ENCODE measurements at places on chromosomes 16 and 17.
A peak's percentile ranks its signal among the peaks of the same experiment; 100 is the strongest.

- peak; percentile 42 for DNase-seq
Measured at GRCh38 chr17:81867170-81867990, 3.8 kb downstream of the ARHGDIA start.

DNA sequence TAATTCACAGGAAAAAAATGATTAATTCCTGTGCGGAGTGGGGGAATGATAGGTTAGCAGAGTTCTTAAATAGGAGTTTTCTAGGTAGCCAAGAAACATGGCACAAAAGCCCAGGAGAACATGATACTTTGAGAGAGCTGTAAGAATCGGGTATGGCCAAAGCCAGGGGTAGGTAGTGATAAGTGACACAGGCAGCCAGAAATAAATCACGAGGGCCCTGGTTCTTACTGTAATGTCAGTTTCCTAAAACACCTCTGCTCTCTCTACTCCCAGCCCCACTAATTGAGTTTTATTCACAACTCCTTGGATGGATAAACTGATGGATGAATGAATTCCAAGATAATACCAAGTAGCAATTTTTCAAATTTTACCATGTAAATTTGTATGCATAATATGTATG, 54.1 kb downstream of the VAT1L start:
- no peak for DNase-seq

DNA sequence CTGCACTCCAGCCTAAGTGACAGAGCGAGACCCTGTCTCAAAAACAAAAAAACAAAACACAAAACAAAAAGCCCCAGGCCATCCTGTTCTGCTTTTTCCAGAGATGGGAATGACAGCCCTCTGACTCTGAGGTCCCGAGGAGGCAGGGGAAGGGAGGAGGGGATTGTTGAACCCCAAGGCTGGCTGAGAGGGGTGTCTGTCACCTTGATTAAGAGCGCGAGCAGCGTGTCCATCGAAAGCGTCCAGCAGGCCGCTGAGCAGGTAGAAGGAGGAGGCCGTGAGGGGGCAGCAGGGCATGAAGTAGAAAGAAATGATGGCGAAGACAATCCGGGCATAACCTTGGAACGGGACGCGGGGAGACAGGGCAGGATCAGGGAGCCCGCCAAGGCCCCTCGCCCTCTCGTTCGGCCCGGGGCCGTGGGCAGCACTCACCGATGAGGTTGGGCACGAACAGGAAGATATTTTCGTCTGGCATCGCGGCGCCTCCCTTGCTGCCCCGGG, 593 bp downstream of the CDIPT start:
- DNase-seq, result no peak

GRCh38 chr16:84768061-84768807, 51.6 kb upstream of the CRISPLD2 start:
- DNase-seq, result no peak

DNA sequence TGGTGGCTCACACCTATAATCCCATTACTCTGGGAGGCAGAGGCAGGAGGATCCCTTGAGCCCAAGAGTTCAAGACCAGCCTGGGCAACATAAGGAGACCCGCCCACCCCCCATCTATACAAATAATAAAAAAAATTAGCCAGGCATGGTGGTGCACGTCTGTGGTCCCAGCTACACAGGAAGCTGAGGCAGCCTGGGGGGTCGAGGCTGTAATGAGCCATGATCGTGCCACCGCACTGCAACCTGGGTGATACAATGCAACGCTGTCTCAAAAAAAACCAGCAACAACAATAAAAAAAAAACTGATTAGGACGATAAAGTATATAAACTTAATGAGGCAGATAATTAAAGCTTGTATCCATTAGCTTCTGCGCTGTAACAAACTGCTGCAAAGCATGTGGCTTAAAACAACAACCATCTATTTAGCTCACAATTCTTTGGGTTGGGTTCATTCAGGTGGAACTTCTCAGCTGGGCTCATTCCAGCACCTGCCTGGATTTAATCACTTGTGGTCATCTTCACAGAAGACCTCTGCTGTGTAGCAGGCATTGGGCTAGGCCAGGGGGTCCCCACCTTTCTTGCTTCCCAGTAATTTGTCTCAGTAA, 45.8 kb downstream of the LCMT1 start:
- DNase-seq, result no peak

DNA sequence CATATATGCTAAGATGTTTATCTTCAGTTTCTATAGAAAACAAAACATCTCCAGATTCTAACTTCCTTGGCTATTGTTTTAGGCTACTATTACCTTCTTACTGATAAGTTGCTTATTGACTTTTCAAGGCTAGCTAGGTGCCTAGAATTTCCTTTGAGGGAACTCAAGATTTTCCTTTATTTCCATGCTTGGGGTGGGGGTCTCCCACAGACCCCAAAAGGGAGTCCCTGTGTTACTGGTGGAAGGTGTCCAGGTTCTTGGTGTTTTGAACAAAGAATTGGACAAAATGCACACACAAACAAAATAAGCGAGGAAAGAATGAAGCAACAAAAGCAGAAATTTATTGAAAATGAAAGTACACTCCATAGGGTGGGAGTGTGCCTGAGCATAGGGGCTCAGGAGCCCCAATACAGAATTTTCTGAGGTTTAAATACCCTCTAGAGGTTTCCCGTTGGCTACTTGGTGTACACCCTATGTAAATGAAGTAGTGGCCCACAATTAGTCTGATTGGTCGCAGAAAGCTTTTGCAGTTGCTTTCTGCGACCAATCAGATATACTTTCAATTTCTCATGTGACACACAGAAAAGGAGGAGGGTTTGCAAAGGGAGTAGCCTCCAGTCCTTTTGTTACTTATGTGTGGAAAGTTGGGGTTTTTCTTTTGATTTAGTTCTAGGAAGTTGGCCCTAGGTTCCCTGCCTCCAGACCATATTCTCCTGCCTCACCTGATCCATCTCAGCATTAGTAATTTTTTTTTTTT, 67.5 kb downstream of the MARF1 start:
- no peak for DNase-seq

DNA sequence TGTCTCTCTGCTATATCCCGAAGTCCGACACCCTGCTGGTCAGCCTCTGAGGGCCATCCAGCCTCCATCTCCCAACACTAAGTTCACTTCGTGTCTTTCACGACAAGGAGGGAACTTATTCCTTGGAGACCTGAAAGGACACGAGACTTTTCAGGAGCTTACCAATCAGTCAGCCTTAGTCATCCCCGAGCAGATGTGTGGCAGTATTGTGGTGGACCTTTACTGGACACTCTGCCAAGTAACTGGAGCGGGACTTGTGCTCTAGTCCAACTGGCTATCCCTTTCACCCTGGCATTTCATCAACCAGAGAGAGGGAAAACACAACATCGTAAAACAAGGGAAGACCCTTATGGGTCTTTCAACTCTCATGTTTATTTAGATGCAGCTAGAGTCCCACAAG, 87.1 kb downstream of the EMP2 start:
- no peak for DNase-seq

DNA sequence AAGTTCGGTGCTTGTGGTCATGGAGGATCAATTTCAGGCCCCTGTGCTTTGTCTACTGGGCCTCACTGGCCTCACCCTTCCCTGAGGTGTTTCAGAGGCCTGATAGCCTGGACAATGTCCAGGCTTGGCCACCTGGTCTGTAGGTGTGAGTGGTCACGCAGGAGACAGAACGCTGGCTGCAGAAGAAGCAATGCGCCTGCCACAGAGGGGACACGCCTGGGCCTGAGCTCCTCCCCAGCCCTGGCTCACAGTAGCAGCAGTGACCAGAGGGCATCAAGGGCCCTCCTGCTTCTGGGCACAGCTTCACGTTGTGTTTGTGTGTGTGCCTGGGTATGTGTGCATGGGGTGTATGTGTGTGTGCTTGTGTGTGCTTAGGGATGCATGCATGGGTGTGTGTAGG, 1.9 kb upstream of the PITPNM3 start:
- no peak for DNase-seq

Data from activated naive CD8-positive, alpha-beta T cell treated with anti-CD3 and anti-CD28 coated beads, Interleukin-2, amount 50 U/mL, for 24 hours (primary cell).